ENCODE measurements at places on chromosomes 2 and 18. TPM values are rescaled to one million over a fixed set of nuclear protein-coding genes. Genes with fewer than 3 reads are reported as not detected.

- no peaks in the 10 kb centered on the region for H3K36me3 ChIP-seq
- no peak for DNase-seq
- H3K4me1 ChIP-seq, result no peaks in the 10 kb centered on the region
- H3K4me3 ChIP-seq, result no peak overlapping the region
- no peaks in the 10 kb centered on the region for H3K27me3 ChIP-seq
- no peak overlapping the region for H3K27ac ChIP-seq
Measured at GRCh38 chr2:441258-442022, 153.5 kb upstream of the ALKAL2 start.

GRCh38 chr18:30999186-30999585 lies 43.4 kb downstream of the DSC3 start:
- H3K27me3 ChIP-seq, result no peaks in the 10 kb centered on the region
- no peak for DNase-seq
- no peak overlapping the region for H3K4me3 ChIP-seq
- no peaks in the 10 kb centered on the region for H3K4me1 ChIP-seq

GRCh38 chr2:40434731-40435271 lies 17.1 kb downstream of the SLC8A1 start:
- H3K4me3 ChIP-seq, result no peak overlapping the region
- H3K4me1 ChIP-seq, result peaks cover 31% of the 10 kb centered on the region
- H3K27me3 ChIP-seq, result no peaks in the 10 kb centered on the region
- peak overlapping the region; percentile 63 for H3K27ac ChIP-seq

- H3K27me3 ChIP-seq, result no peaks in the 10 kb centered on the region
- DNase-seq, result peak; percentile 64
- no peaks in the 10 kb centered on the region for H3K36me3 ChIP-seq
- H3K4me1 ChIP-seq, result peaks cover 14% of the 10 kb centered on the region
- H3K27ac ChIP-seq, result no peak overlapping the region
Measured at GRCh38 chr2:221570321-221570935, 1.7 kb downstream of the EPHA4 start.

- H3K4me3 ChIP-seq, result no peak overlapping the region
- H3K27ac ChIP-seq, result no peak overlapping the region
- peaks cover 41% of the 10 kb centered on the region for H3K4me1 ChIP-seq
- DNase-seq, result no peak
Measured at GRCh38 chr18:63152096-63152495, 167.5 kb downstream of the BCL2 start.

The SH3RF3 gene
- total RNA-seq, result 53.5 TPM

The RBM44 gene
- 8.5 TPM for total RNA-seq
